ENCODE measurements at places on chromosomes 12 and 14.
A peak's percentile ranks its signal among the peaks of the same experiment; 100 is the strongest.

DNA sequence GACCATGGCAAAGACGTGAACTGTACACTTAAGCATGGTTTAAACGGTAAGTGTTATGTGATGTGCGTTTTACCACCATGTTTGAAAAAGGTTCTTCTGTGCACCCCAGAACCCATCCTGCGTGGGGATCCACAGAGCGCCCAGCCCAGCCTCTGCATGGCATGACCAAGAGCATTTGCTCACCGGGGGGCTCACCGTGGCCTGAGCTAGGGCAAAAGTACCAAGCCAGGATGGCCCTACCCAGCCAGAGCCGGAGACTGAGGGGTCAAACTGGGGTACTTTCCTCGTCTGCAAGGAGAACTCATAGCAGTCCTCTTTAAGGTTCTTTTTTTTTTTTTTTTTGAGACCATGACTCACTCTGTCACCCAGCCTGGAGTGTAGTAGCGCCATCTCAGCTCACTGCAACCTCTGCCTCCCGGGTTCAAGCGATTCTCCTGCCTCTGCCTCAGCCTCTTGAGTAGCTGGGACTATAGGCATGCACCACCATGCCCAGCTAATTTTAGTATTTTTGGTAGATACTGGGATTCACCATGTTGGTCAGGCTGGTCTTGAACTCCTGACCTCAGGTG lies 16.4 kb upstream of the ANKRD9 start:
- DNase-seq, result no peak

- no peak for DNase-seq
Measured at GRCh38 chr12:44015333-44015941, 179.6 kb downstream of the TMEM117 start.

DNA sequence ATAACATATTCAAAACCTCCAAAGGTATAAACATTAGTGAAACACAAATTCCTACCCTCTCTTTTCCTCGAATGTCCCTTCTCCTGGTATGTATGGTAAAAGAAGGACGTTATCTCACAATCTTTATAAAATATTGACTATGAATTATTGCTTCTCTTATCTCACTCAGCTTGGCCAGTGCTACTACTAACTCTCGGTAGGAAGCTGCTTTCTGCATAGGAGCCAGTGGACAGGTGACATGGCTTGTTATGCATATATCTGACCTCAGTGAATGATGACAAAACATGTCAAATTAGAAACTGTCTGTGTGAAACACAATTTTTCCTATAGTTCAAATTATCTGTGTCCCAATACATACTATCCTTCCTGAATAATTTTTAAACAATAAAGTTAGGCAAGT lies 48.5 kb upstream of the FLRT2 start:
- no peak for DNase-seq

- no peak for DNase-seq
Measured at GRCh38 chr12:92905811-92906554, 23.1 kb downstream of the EEA1 start.

DNA sequence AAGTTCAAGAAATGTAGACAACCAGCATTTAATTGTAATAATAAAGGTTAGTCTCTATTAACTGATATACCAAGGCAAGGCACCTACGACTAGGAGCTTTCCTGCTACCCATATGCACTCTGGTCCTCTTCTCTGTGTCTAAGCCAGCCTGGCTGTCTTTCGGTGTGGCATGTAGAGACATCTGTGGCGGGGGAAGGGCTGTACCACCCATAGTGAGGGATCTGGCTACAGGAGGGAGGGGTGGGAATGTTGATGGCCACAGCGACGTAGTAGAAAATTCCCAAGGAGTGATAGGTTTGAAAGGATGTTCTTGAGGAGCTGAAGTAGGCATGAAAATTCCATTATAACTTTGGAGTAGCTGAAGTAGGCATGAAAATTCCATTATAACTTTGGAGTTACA lies 344.2 kb downstream of the ATP23 start:
- no peak for DNase-seq

DNA sequence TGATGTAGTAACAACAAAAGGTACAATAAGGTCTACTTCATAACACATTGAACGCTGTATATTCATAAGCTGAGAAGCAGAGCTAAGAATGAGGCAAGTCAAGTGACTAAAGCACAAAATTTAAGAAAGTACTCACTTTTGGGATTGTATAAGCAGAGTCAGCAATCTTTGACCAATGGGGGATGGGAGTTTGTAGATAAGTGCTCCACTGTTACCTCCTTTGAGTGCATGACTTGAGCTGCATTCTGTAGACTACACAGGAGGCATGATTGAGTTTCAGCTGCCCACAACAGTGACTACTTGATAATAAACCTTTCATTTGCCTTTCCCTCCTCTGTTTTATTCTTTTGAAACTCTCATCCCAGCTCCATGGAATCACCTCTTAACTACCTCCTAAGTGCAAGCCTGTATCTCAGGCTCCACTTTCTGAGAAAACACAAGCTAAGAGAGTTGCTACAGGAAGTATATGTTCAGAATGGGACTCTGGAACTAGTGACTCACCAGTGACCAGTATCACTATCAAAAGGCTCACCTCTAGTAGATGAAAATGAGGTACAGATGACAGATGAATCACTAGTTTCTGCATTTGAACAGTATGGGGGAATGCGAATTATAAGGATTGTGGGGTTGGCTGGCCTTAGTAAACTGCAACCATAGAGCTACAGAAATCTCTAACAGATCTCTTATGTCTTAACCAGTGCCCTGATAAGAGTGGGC lies 49.2 kb downstream of the SLC35F4 start:
- no peak for DNase-seq

DNA sequence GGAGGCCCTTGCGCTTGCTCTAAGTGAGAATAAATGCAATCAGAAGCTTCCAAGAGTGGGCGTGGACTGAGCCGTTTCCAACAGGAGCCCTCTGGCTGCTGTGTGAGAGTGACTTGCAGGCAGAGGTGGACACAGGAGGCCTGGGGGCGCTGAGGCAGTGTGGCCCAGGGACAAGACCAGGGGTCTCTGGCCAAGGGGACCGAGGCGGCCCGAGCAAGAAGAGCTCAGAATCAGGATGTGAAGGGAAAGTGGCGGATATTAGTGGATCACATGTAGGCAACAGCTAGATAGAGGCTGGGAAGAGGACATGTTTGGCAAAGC lies 8.6 kb downstream of the RIMBP2 start:
- DNase-seq, result no peak

DNA sequence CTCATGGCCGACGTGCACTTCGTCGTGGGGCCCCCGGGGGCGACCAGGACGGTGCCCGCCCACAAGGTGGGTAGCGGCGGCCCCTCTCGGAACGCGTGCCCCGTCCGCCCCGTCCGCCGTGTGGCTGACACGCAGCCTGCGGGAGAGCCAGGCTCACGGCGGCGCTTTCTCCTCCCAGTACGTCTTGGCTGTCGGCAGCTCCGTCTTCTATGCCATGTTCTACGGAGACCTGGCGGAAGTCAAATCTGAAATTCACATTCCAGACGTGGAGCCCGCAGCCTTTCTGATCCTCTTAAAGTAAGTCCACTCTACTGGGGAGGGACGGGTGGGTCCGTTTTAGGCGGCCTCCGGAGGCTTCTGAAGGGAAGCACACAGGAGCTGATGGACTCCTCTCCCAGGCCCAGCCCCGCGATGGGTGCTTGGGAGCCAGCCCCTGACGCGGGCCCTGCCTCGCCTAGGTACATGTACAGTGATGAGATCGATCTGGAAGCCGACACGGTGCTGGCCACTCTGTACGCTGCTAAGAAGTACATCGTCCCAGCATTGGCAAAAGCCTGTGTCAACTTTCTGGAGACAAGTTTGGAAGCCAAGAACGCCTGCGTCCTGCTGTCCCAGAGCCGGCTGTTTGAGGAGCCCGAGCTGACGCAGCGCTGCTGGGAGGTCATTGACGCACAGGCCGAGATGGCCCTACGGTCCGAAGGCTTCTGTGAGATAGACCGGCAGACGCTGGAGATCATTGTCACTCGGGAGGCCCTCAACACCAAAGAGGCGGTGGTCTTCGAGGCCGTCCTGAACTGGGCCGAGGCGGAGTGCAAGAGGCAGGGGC lies 1.1 kb downstream of the BTBD6 start:
- no peak for DNase-seq

- peak; percentile 56 for DNase-seq
Measured at GRCh38 chr14:22039938-22040780, 366.5 kb upstream of the OR4E1 start.

- DNase-seq, result no peak
Measured at GRCh38 chr14:64040044-64040443, 187.2 kb downstream of the SYNE2 start.

- no peak for DNase-seq
Measured at GRCh38 chr12:126776026-126776655, 1490.8 kb upstream of the TMEM132C start.

- no peak for DNase-seq
Measured at GRCh38 chr12:14621826-14622225, 54.1 kb upstream of the PLBD1 start.

GRCh38 chr14:55339770-55340169 lies 68.5 kb downstream of the FBXO34 start:
- DNase-seq, result no peak

- no peak for DNase-seq
Measured at GRCh38 chr12:119231774-119232173, 53.0 kb downstream of the HSPB8 start.

DNA sequence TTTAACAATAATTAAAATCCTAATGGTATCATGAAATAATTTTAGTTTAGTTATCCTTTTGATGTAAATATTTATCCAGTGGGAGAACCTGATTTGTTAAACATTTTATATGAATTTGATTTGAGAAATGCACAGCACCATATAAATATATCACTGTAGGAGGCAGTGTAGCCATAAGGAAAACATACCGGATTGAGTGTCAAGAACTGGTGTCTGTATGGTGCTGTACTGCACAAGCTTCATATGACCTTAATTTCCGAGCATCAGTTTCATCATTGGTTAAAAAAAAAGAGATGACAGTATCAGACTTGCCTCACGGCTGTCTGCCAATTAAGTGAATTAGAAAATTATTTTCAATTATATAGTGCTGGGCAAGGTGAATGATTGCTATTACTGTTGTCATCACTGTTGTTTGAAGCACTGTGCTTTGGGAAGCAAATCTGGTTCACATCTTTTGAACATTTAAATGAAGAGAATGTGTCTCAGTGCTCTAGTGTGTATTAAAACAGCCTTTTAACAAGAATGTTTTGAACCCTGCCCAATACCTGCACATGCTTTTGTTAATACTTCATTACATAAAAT lies 72.1 kb downstream of the TMTC2 start:
- DNase-seq, result no peak
